ENCODE measurements at places on chromosomes 3 and 15.
A peak's percentile ranks its signal among the peaks of the same experiment; 100 is the strongest.

DNA sequence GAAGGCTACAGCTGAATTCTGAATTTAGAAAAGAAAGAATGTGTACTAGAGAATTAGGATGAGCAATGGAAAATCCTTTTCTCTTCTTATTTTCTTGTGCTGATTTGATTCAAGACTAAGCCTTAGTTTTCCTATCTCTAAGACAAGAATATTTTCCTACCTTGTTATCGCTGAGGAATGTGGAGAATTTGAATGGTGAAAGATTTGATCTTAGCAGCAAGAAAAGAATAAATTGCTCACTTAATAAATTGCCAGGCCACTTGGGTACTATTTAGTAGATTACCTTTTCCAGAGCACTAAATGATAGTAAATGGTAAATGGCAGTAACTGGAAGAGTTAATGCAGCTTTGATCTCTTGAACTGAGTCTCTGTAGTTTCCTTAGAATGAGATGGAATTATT, 145.7 kb upstream of the MEIS2 start:
- no peak for DNase-seq

- DNase-seq, result no peak
Measured at GRCh38 chr3:153944084-153944483, 177.1 kb upstream of the ARHGEF26 start.

GRCh38 chr3:189903562-189904250, 217.0 kb downstream of the P3H2 start:
- DNase-seq, result no peak

DNA sequence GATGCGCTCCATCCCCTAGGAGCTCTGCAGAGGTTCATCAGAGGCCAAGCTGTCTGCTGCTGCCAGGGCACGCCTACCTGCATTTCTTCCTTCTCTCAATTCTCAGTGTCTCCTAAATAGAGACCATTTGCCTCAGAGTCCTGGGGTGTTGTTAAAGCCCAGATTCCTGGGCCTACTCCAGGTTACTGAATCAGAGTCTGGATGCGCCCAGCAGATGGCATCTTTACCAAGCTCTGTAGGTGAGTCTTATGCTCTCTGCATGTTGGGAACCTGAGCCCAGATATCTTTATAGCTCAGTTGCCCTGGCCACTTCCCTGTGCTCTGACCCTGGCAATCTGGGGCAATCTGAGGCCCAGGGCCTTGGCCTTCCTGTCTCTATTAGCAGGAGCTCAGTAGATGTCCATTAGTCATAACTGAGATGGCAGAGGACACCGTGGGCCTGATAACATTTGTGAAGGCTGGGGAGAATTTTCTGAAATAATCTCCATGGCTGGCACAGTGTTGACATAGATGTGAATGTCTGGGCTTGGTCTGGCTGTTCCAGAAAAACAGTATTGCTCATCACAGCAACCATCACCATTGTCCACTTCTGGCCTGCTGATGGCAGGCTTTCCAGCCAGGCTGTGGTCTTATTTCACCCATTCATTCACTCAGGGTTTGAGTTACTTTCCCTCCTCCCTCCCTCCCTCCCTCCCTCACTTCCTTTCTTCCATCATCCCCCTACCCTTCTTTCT, 13.3 kb upstream of the RBP1 start:
- DNase-seq, result no peak

DNA sequence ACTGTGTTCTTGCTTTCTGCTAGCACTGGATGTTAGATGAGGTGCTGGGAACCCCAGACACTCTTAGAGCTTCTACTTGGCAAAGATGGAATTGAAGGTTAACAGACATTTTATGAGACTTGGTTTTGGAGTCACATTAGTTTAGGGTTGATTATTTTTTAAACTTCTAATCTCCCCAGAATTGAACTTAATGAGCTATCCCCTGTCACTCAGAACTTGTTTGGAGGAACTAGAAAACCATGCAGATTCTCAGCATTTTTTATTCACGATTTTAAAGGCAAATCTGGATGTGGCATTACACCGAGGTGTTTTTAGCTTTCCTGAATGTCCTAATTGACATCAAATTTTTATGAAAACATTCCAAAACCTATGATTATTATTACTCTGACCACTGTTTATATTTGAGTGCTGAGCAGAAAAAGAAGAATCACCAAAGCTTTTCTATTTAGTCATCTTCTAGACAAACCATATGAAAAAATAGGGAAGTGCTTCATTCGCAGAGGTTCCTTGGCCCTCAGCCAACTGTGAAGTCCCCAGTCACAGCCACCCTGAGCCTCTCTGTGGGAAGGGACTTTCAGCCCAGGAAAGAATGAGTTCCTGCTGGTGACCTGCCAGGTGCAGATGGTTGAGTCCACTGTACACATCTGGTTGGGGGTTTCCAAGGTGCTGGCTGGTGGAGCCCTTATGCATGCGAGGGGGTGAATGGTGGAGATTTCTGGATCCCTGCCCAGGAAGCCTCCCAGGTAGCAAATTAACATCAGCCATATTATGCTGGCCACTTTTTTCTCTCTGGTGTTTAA, 196.0 kb upstream of the TOPAZ1 start:
- peak; percentile 76 for DNase-seq

GRCh38 chr3:56681984-56682461, 1.0 kb downstream of the TASOR start:
- peak; percentile 21 for DNase-seq

GRCh38 chr15:48671103-48672022, 25.9 kb upstream of the FBN1 start:
- no peak for DNase-seq

- DNase-seq, result no peak
Measured at GRCh38 chr15:93185796-93186195, 96.8 kb upstream of the RGMA start.

- no peak for DNase-seq
Measured at GRCh38 chr3:193788189-193788991, 195.4 kb downstream of the OPA1 start.

DNA sequence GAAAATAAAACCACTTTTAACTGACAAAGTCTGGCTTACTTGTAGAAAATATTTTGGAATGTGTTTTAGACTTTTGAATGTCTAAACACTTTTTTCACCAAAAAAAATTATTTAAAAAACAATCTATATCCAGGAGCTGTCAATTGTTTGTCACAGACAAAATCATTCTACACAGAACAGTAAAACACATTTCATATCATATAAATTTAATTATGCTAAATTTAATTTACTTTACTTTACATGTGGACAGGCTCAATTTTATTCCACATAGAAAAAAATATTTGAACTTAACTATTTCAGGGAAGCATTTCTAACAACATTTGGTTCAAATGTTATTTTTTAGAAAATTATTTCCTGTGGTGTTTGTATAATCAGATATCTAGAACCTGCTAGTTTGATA, 1417.0 kb downstream of the ZPLD1 start:
- DNase-seq, result no peak

GRCh38 chr3:125643172-125643571, 47.9 kb upstream of the OSBPL11 start:
- DNase-seq, result peak; percentile 74

DNA sequence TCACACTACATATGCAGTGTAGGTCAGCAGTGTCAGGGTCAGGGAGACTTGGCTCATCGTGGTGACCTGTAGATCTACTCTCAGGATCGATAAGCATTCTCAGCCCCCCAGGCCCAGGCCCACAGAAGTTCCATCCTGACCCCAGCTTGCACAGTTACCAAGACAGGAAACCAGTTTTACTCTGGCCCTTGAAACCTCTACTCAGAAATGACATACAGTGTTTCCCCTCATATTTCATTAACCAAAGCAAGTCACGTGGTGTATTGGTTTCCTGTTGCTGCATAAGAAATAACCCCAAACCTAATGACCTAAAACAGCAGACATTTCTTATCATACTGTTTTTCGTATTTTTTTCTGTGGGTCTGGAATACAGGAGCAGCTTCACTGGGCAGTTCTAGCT, 242.2 kb downstream of the SLCO3A1 start:
- no peak for DNase-seq

- no peak for DNase-seq
Measured at GRCh38 chr3:128931046-128931445, 51.6 kb downstream of the ACAD9 start.

DNA sequence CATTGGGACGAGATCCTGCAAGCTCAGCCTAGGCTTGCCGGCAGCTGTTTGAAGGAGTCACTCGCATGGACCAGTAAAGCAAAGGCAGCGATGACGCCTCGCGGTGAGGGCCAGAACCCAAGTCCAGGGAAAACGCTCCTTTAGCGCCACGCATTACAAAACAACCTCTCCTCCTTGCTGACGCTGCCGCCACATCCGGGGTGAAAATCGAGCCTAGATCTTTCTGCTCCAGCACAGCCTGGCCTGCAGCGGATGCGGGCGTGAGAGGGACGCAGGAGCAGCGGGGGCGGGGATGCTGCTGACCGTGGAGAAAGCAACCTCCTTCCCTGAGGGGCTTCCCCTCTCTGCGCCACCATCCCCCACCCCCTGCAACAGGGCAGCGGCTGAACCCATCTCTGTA, 46.7 kb downstream of the CASR start:
- no peak for DNase-seq

DNA sequence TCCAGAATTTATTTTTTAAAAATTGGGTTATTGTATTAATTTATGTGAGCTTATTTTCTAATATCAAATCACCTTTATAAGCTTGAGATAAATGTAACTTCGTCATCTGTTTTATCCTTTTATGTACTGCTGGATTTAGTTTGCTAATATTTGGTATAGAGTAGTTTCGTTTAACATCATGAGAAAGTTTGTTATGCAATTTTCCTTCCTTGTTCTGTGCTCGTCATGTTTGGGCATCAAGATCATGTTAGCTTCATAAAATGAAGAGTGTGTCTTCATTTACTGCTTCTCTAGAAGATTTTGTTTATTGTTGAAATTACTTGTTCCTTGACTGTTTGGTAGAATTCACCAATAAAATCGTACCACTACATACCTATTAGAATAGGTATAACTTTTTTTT, 262.1 kb upstream of the SATB1 start:
- no peak for DNase-seq

Data from DMS79 (cell line).